ENCODE measurements at places on chromosomes 5 and 9.
A peak's percentile ranks its signal among the peaks of the same experiment; 100 is the strongest.

DNA sequence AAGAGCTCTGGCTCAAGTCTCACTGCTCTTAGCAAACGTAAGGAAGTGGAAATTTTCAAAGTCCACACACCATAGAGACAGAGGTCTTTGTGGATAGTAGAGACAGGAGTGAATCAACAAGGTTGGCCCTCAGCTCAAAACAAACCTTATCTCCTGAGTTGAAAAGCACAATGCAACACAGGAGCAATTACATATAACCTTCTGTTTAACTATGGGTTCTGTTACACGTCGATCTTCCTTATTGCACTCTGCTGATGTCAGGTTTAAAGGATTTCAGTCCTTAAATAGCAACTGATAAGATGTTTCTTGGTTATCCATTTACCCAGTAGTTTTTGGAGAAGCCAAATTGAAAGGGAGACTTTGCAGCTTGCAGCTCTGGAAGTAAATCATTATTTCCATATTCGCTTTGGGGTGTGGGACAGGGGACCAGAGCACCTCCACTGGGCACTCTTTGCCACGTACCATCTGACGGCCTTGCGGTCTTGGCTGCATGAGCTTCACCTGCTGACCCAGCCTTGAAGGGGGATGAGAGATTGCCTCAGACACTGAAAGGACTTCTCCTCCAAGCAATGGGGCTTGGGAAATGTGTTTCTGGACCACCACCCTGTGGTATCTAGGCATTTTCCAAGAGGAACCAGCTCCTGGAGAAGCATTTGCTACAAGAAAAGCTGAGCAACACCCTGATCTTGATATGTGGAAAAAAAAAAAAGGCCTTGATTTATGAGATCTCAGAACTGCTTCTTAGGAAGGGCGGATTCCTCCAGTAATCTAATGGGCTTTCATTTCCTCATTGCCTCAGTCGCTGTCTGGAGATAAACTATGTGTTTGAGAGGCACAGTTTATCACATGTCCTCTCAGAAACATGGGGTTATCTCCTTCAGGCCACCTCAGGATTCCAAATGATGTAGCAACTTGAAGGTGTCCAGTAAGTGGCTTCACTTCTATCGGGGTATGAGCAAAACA lies 56.2 kb upstream of the ZNF622 start:
- no peak for DNase-seq

DNA sequence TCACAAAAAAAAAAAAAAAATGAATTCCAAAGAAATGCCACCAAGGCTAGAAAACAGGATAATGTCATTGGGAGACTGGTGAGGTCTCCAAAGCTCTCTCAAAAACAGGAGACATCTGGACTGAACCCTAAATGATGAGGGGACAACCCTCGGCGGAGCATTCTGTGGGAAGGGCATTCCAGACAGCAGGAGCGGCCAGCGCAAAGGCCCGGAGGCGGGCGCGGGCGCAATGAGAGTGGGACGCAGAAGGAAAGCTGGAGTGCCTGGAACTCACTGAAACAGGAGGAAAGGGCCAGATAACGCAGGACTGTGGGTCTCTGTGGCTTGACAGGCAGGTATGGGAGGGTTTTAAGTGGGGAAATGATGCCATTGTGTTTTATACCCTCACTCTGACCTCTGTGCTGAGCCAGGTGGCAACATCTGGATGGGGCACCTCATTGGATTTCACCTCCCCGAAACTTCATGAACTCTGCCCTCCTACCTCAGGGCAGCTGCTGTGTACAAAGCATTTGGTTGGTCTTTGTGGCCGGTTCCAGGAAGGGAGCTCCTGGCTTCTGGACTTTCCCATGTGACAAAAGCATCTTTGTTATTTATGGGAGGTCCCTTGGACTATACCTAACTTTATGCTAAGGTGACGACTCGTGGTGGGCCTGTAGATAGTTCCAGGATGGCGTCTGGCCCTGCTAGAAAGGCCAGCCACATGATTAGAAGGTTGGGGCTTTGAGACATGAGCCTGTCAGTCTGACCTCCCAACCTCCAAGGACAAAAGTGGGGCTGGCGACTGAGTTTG lies 11.5 kb upstream of the MAPK9 start:
- DNase-seq = no peak

- DNase-seq = no peak
Observed at GRCh38 chr5:131883984-131884383, 61.5 kb downstream of the MEIKIN start.

DNA sequence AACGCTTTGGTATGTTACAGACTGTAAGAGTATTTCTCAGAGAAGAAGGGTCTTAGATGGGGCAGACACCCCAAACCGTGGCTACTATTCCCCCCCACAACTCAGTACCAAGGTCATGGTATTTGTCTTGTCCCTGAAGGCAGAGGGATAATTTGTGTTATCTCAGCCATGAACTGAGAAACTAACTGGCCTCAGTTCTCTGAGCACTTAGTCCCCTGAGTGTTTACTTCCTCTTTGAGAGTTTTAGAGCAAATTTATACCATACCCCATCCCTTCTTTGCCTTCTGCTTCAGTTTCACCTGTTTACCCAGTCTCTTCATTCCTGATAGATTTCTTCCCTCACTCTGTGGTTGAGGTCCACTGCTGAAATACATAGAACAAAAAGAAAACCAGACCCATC lies 183.9 kb downstream of the LRRC70 start:
- no peak for DNase-seq

GRCh38 chr5:180852495-180852894 lies 8.6 kb downstream of the ZFP62 start:
- no peak for DNase-seq

DNA sequence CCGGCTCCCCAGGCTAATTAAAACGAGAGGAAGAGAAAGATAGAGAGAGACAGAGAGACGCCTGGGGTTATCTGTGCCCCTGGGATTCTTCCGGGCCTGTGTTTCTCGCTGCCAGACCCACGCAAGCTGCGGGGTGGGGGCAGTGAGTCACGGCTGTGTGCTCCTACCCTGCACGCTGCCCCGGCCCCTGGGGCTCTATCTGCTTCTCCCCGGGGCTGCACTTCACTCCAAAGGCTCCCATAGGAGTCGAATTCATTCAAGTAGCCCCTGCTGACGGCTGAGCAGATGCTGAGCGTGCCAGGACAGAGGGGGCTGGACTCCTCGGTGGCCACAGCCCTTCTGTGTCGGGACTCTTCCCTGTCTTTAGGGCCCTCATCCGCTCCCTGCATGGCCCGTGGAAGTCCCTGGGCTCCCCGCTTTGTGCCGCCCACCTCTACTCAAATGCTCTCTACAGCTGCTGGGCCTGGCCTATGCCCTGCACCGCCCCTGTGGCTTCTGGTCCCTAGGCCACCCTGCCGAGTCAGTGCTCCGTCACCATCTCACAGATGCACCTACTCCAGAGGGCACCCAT lies 22.8 kb downstream of the SARDH start:
- DNase-seq = peak; percentile 54

DNA sequence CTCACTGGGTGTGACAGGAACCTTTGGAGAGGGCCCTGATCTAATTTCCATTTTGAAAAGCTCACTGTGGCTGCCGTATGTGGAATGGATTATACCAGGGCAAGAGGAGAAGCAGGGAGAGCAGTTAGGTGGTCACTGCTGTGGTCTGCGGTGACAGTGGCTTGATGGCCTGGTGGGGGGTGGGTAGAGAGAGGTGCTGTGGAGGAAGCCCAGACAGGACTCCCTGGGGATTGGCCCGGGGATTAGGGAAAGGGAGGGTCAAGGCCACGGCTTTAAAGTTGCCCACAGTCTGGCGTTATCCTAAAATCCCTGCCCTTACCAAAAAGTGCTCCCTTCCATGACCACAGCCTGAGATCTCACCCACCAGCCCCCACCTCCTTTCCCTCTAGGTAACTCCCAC lies 4.7 kb downstream of the B4GALT7 start:
- no peak for DNase-seq

DNA sequence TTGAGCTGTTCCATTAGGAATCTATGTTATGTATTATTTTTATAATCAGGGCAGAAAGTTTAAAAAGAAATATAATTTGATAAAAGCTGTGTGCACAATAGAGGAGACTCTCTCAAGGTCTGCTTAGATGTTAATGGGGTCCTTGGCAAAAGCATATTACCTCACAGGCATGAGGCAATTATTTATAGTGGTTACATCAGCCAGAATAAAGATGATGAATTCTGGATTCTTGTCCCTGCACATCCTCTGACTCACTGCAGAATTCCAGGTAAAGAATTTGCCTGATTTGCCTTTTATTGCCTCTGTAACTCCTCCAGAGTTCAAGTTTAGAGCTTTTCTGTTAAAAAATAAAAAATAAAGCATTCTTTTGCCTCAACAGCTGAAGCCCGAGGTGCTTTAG lies 253.6 kb downstream of the MAST4 start:
- peak; percentile 48 for DNase-seq

DNA sequence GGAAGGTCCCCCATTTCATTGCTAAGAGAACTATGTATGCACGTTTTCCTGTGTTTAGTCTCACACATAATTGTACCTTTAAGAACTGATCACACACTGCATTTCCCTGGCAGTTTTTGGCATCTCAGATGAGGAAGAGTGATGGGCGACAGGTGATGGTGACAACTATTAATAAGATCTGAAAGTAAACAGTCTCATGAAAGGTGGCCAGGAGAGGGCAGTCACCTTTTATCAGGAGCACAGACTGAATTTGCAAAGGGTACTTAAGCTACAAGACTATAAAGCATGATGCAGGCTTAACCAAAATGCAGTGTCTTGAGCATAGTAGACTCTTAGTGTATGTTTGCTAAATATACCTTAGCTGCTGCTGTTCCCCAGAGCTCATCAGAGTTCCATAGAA lies 91.5 kb downstream of the GHR start:
- DNase-seq = no peak

GRCh38 chr5:171739271-171739670 lies 46.3 kb upstream of the SMIM23 start:
- no peak for DNase-seq

All from iris pigment epithelial cell (primary cell).